HFFc6 (cell line): ENCODE measurements at places on chromosomes 1 and 21. TPM values are rescaled to one million over a fixed set of nuclear protein-coding genes. Genes with fewer than 3 reads are reported as not detected.
A peak's percentile ranks its signal among the peaks of the same experiment; 100 is the strongest.

PDE9A gene
- not detected in 3 replicates for total RNA-seq

RASAL2 gene
- total RNA-seq = 24.5 to 30.3 TPM (median 29.8 TPM) in 3 replicates

SLC45A3 gene
- 1.4 to 2.5 TPM (median 1.6 TPM) in 3 replicates for total RNA-seq

LCE1C gene
- not detected in 2 replicates for total RNA-seq

FGR gene
- total RNA-seq = not detected in 3 replicates

CFAP141 gene
- not detected in 3 replicates for total RNA-seq

DNA sequence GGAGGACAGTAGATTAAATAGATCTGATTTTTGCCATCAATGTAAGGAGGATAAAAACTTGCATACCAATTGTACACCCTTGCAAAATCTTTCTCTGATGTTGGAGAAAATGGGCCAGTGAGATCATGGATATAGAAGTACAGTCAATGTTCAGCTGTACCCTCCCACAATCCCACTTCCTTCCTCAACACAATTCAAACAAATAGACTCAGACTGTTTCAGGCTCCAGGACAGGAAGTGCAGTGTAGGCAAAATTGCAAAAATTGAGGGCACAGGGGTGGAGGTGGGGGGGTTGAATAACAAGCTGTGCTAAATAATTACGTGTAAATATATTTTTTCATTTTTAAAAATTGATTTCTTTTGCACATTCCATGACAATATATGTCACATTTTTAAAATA, 3.9 kb upstream of the IFI44 start:
- DNase-seq = no peak

GRCh38 chr21:33029975-33030461, 4.3 kb downstream of the OLIG2 start:
- no peak for DNase-seq

DNA sequence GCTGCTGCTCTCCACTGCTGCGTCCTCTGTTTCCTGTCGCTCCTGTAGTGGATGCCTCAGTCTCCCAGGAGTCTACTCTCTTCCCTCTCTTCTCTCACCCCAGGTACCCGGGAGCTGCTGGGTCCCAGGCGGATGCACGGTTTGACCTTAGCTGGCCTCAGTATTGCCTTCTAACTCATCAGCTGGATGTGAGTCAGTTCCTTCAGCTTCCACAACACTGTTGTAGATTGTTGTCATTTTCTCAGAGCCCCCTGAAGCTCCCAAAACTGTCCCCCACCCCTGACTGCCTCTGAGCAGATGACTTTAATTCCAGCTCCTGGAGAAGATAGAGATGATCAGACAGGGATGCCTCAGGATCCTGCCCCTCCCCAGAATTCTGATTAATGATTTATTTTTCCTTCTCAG, 7.2 kb downstream of the CNIH3 start:
- peak; percentile 61 for DNase-seq

GRCh38 chr1:169517558-169518186, 31.9 kb upstream of the SLC19A2 start:
- no peak for DNase-seq

- peak; percentile 43 for DNase-seq
These were observed at the start of gene SLC6A9 for GRCh38 chr1:44031252-44032169. SLC6A9 (minus strand) TSS chr1:44031462; CDS start chr1:44024277, 7,185 bp downstream.

- peak; percentile 61 for DNase-seq
These were observed 140.1 kb upstream of the FMN2 start for GRCh38 chr1:239951511-239952140.

DNA sequence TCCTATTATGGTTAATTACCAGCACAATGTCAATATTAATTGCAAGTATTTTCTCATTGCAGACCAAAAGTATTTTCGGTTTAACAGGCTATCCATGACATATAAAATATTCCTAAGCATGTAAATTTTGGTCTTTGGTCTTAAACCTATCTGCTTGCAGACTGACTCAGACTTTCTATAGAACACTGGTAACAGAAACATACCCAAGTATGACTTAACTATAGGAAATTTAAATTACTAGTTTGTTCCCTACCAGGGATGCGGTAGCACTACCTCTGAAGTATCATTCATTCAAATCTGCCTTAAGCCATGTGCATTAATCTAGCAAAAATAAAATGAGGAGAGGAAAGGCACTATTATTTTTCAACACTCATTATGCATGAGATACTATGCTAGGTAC, 2.9 kb downstream of the TAF1A start:
- DNase-seq = no peak

GRCh38 chr1:35502242-35502641, 55.0 kb downstream of the KIAA0319L start:
- no peak for DNase-seq

GRCh38 chr1:107339775-107340174, 198.9 kb downstream of the NTNG1 start:
- DNase-seq = no peak

- DNase-seq = no peak
These were observed 11.4 kb upstream of the SPATC1L start for GRCh38 chr21:46195595-46196195.

DNA sequence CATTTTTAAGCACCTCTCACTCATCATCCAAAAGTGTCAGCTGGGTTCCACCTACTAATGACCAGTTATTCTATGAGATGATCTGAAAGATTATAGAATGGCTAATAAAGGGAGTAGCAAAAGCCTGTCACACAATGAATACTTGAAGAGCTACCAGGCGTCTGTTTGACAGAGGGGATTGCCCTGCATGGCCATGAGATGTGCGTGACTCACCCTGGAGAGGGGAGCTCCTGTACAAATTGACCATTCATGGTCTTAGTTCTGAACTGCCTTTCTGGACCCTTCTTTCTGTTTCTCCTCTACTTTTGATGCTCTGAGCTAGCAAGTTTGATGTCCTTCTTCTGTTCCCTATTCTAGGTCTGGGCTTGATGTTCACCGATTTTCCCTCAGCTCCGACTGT, 85.2 kb upstream of the ABCD3 start:
- DNase-seq = peak; percentile 35

DNA sequence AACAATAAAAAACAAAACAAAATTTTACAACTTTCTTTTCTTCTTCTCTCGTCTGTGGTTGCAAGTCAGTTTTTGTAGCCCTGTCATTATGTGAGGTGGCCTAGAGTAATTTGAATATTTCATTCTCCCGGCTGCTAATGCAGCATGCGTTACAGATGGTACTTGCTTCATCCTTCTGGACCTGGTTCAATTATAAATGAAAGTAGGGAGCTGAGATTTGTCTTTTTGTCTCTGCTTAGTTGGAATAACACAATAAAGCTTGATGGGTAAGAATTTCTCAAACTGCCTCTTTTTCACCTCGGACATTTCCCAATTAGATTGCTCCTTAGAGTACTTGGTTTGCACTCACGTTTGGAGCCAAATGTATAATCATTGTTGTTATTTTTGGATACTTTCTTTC, 201.6 kb downstream of the PBX1 start:
- no peak for DNase-seq

DNA sequence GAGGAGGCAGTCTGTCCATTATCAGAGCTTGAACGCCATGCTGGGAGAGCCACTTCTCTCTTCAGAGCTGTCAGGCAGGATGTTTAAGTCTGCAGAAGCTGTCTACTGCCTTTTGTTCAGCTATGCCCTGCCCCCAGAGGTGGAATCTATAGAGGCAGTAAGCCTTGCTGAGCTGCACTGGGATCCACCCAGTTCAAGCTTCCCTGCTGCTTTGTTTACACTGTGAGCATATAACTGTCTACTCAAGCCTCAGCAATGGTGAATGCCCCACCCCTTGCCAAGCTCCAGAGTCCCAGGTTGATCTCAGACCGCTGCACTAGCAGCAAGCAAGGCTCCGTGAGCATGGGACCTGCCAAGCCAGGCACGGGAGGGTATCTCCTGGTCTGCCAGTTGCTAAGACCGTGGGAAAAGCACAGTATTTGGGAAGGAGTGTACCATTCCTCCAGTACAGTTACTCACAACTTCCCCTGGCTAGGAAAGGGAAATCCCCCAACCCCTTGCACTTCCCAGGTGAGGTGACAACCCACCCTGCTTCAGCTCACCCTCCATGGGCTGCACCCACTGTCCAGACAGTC, 32.5 kb downstream of the RGS13 start:
- DNase-seq = no peak

DNA sequence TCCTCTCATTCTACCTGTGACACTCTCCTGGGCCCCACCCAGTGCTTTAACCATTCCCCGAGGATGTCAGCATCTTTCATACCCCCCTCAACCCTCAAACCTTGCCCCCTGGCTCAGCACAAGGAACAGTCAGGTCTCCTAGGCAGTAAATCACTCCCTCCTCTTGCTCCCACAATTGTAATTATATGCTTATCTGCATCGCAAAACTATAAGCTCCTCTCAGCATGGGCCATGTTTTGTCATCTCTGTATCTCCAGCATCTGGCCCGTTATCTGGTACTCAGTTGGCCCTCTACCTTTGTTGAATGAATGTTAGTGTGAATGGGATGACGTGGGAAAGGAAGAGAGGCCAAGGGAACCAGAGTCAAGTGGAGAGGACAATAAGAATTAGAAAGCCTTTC, 2.8 kb upstream of the ELOVL1 start:
- no peak for DNase-seq

DNA sequence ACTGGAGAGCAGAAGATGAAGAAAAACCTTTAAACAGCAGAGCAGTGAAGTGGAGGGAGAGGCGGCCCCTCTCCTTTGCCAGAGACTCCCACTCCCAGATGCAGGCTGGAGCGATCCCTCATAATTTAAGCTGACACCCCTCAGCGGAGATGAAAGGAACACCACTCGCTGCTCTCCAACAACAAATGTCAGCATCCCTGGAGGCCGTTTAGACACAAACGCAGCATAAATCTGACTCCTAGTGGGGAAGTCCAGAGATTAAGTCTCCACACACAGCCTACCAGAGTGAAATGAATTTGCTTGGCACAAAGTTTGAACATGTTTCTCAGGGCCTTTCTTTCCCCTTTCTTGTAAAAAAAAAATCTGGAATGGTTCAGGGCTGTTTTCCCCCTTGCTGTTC, 137.8 kb downstream of the LMX1A start:
- DNase-seq = no peak

GRCh38 chr1:32335790-32336590, at the start of gene MARCKSL1:
MARCKSL1 (minus strand) TSS chr1:32336233; CDS start chr1:32336033, 200 bp downstream.
- DNase-seq = no peak

DNA sequence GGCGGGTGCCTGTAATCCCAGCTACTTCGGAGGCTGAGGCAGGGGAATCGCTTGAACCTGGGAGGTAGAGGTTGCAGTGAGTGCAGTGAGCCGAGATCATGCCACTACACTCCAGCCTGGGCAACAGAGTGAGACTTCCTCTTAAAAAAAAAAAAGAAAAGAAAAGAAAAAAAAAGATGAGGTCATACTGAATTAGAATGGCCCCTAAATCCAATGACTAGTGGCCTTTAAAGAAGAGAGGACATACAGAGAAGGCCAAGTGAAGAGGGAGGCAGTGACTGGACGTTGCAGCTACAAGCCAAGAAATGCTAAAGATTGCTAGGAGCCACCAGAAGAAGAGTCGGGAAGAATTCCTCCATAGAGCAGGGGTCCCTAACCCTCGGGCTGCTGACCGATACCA, 76.9 kb upstream of the TIAM1 start:
- no peak for DNase-seq

DNA sequence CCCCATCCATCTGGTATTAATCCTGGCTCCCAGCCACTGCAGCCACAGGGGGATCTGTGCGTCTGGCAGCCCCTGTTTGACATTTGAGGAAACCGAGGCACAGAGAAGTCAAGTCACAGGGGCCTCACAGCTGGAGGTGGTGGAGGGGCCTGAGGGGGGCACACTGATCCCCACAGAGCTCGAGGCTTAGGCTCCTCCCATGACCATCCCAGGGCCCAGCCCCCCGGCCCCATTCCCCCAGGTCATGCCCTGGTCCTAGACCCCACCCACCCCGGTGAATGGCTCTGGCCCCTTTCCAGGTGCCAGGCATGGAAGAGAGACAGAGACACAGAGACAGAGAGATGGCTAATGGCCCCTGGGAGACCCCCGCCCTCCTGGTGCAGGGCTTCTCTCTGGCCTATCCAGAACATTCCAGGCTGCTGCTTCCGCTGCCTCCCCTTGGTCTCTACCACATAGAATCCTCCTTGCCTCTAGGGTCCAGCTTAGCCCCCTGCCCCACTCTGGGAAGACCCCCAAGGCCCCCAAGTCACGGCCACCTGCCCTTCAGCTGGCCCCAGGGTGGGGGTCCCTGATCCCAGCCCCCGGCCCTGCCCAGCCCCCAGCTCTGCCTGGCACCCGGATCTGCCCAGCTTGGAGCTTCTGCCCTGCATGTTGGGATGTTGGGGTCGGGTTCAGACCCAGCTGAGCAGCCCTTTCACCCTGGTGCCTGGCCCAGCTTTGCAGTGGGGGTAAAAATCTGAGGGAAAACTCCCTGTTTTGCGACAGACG, 29.2 kb upstream of the LRRC3 start:
- no peak for DNase-seq

- peak; percentile 81 for DNase-seq
These were observed 33.9 kb upstream of the ASPM start for GRCh38 chr1:197180252-197180878.

GRCh38 chr1:236734141-236734765, 48.0 kb downstream of the ACTN2 start:
- DNase-seq = no peak

GRCh38 chr1:29883411-29883832, 647.1 kb downstream of the PTPRU start:
- no peak for DNase-seq

DNA sequence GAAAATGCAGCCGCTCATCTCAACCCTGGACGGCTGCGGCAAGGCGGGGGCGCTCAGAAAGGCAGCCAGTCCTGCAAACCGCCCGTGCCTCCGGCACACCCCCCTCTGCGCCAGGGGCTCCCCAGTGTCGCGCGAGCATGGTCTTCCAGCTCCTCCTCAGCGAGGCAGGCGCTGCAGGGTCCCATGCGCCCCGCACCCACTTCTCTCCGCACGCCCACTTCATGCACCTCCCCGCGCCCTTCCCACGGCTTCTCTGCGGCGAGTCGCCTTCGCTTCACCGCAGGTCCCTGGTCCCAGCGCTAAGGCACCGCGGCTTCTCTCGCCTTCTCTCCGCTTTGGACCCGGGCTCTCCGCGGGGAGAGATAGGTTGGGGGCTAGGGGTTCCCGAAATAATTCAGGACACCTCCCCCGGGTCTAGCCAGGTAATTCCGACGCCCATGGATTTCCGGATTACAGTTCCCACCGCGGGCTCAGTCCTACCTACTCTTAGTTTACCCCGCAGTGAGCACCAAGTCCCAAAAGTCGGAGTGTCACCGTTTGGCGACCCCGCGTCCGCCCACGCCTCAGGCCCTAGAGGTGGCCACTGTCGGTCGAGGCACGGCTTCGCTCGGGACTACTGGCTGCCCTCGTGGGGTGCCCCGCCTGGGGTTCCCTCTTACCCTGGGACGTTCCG, 67.5 kb downstream of the SYT2 start:
- DNase-seq = no peak

DNA sequence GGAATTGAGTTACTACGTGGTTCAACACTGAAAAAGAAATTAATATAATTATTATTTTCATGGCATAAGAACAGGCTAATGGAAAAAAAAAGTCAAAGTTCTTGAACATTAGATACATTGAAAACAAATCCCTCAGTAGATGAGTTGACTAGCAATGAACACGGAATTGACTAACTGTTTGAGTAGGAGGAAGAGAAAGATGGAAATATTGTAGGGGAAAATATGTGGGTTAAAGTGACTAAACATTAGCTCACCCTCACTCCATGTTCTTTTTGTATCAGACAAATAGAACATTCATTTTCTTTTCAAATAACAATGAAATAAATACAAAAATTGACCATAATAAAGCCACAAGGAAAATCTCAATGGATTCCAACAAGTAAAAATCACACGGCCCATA, 84.3 kb downstream of the KCNK2 start:
- DNase-seq = peak; percentile 7

GRCh38 chr1:43308635-43309404, 8.0 kb downstream of the TIE1 start:
- no peak for DNase-seq

- DNase-seq = peak; percentile 78
These were observed 10.7 kb downstream of the FMOD start for GRCh38 chr1:203340112-203340790.
